ENCODE measurements at places on chromosomes 16 and 17.
A peak's percentile ranks its signal among the peaks of the same experiment; 100 is the strongest.

GRCh38 chr17:20046629-20047028 is 37.5 kb downstream of the SPECC1 start:
- no peak for DNase-seq

GRCh38 chr16:4401094-4401501 is 15.3 kb downstream of the CORO7 start:
- DNase-seq = no peak

DNA sequence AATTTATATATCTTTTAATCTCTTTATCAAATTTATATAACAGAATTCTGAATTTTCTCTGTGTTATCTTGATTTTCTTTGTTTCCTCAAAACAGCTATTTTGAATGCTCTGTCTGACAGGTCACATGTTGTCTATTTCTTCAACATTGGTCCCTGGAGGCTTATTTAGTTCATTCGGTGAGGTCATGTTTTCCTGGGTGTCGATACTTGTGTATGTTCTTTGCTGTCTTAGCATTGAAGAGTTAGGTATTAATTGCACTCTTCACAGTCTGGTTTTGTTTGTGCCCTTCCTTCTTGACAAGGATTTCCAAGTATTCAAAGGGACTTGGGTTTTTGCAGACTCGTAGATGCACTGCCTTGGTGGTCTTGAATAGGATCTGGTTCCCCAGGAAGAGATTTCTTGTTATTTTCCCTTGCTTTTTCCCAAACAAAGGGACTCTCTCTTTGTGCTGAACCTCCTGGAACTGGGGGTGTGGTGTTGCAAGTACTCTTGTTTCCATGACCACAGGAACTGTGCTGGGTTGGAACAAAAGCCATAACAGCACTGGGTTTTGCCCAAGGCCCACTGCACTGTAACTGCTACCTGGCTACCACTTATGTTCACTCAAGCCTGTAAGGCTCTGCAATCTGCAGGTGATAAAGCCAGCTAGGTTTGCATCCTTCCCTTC is 1483.0 kb downstream of the CDH8 start:
- no peak for DNase-seq

- no peak for DNase-seq
Observed at GRCh38 chr17:44044071-44044470, 22.4 kb downstream of the LSM12 start.

GRCh38 chr16:25092441-25092840 is 19.1 kb upstream of the LCMT1 start:
- no peak for DNase-seq

- DNase-seq = no peak
Observed at GRCh38 chr16:66705790-66706505, 9.4 kb upstream of the CMTM4 start.

GRCh38 chr16:61165797-61166196 is 870.4 kb downstream of the CDH8 start:
- DNase-seq = no peak

DNA sequence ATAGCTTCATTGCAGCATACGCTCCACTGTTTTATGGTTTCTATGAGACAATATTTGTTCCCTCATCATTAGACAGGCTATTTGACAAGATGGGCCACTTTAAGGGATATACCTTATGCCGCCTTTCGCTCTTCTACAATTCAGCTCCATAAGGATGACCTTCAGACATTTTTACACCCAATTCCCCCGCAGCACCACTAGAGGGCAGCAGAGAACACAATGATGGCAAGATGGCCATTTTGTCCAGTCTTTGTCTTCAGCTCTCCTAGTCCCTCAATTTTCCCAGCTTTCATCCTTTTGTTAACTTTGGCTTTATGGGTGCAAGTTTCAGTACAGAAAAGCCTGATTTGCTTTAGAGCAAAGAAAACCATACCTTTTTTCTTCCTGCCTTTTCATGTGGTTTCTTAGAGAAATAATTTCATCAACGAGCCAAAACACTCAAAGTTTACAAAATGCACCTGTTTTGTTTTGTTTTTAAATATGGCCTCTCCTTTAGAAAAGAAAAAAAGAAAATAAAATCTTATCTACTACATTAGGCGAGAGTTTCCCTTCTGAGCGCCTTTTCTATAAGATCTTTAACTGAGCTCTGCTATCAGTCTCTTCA is 355.3 kb downstream of the TOX3 start:
- no peak for DNase-seq

DNA sequence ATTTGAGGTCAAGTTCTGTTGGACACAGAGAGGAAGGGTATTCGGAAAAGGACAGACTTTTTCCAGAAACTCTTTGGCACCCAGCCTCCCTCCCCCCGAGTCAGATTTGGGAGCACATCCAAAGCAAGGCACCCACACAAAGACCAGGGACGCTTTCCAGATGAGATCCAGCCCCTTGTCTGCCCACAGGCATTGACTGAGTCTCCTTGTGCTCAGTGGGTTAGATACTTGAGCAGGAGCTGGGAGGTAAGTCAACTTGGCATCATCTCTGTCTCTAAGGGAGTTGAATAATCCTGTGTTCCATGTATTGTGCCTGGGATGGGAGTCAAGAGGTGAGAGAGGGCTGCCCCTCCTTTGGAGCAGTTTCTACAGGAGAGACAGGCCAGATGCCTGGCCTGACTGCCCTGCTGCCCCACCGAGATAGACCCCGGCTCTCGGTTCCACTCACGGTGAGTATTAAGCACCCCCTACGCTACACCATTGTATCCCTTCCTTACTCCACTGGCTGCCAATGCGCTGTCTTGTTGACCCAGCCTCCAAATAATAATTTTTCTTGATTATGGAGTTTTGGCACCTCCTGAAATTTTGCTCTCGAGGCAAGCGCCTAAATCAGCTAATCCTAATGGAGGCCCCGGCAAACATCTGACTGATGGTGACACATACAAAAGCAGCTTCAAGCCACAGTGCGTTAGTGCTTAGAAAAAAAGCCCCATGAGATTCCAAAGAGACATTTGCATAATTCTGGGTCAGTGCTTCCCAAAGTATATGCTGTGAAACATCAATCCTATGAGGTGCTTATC is 29.6 kb upstream of the MAP3K14 start:
- DNase-seq = peak; percentile 6

GRCh38 chr17:64547319-64547718 is 40.5 kb downstream of the CEP95 start:
- DNase-seq = no peak

DNA sequence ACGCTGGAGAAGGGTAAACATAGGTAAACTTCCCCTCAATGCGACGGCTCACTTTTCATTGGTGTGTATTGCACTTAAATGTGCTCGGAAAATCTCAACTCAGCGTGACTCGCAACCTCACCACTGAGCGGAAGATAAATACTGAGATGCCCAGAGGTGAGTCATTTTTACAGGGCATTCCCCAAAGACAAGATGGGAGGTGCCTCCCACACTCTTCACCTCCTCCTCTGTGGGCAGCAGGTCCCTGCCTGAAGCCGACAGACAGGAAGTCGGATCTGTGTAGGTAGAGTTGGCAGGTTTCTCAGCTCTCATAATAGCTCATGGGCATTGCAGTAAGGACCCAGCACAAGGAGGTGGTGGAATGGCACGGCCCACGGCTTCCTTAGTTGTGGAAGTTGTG is 274.6 kb upstream of the HSBP1 start:
- DNase-seq = no peak

GRCh38 chr17:73155410-73156165 is 9.2 kb upstream of the SSTR2 start:
- peak; percentile 32 for DNase-seq

DNA sequence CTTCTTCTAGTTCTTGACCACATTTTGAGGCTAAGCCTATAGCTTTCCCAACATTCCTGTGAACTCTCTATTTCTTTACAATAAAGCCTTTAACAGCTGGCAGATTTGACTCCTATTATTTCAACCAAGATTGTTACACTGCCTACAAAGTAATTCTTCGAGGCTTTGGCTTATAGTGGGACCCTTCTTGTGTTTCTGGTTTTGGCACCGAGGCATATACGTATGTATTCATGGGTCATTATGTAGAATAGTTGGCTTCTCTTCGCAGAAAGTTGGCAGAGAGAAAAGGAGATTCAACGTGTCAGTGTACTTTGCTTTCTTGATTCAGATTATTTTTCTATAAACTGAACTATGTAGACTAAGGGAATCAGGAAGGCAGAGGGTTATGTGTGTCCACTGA is 102.2 kb downstream of the ABCA8 start:
- DNase-seq = no peak

GRCh38 chr17:37039269-37039668 is 90.5 kb downstream of the AATF start:
- no peak for DNase-seq

DNA sequence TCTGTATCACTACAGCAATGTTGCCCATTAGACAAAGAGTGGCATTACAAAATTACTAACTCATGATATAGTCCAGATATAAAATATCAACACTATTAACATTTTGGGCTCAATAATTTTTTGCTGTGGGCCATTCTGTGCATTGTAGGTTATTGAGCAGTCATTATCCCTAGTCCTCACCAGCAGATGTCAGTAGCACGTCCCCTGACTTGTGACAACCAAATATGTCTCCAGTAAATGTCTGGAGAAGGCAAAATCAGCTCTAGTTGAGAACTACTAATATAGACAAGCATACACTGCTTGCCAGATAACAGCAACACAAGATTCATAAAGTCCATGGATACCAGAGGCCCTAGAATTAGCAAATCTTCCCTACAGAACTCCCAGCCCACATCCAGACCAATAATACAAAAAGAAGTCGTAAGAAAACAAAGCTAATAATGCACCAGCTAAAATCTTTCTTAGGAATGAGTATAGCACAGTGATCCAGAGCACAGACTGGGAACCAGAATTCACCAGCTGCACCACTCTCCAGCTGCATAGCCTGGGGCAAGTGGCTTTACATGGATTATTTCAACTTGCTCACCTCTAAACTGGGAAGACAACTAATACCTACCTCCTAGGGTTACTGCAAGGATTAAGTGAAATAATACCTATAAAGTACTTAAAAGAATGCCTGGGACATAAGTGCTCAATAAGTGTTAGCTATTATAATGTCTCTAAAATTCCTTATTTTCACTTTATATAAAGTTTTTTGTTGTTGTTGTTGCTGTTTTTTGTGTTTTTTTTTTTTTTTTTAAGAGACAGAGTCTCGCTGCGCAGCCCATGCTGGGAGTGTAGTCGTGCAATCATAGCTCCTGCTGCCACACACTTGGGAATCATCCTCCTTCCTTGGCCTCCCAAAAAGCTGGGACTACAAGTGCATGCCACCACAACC is 23.7 kb downstream of the HELZ start:
- peak; percentile 10 for DNase-seq
